ENCODE measurements at places on chromosomes 16 and 17. TPM values are rescaled to one million over a fixed set of nuclear protein-coding genes. Genes with fewer than 3 reads are reported as not detected.
A peak's percentile ranks its signal among the peaks of the same experiment; 100 is the strongest.

SOX15 gene
- total RNA-seq = 0.88 TPM

HOXB5 gene
- 27.0 TPM for total RNA-seq

POLDIP2 gene
- 84.9 TPM for total RNA-seq

SMARCD2 gene
- 65.1 TPM for total RNA-seq

PRCD gene
- 2.2 TPM for total RNA-seq

SLC9A5 gene
- total RNA-seq = 1.1 TPM

- no peak overlapping the region for H3K27ac ChIP-seq
- no peak for DNase-seq
Observed at GRCh38 chr17:3575511-3575910, 17.9 kb upstream of the TRPV3 start.

DNA sequence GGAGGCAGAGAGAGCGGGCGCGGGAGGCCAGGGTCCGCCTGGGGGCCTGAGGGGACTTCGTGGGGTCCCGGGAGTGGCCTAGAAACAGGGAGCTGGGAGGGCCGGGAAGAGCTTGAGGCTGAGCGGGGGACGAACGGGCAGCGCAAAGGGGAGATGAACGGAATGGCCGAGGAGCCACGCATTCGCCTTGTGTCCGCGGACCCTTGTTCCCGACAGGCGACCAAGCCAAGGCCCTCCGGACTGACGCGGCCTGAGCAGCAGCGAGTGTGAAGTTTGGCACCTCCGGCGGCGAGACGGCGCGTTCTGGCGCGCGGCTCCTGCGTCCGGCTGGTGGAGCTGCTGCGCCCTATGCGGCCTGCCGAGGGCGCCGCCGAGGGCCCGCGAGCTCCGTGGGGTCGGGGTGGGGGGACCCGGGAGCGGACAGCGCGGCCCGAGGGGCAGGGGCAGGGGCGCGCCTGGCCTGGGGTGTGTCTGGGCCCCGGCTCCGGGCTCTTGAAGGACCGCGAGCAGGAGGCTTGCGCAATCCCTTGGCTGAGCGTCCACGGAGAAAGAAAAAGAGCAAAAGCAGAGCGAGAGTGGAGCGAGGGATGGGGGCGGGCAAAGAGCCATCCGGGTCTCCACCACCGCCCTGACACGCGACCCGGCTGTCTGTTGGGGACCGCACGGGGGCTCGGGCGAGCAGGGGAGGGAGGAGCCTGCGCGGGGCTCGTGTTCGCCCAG, 1.2 kb upstream of the CBX4 start:
- H3K4me1 ChIP-seq = peaks cover 8% of the 10 kb centered on the region
- DNase-seq = peak; percentile 82
- no peaks in the 10 kb centered on the region for H3K36me3 ChIP-seq
- H3K27ac ChIP-seq = no peak overlapping the region
- H3K4me3 ChIP-seq = no peak overlapping the region
- H3K27me3 ChIP-seq = peaks cover 12% of the 10 kb centered on the region

- DNase-seq = no peak
- H3K36me3 ChIP-seq = no peaks in the 10 kb centered on the region
- H3K4me3 ChIP-seq = no peak overlapping the region
- no peaks in the 10 kb centered on the region for H3K4me1 ChIP-seq
Observed at GRCh38 chr16:48067388-48067787, 88.4 kb downstream of the ABCC12 start.

DNA sequence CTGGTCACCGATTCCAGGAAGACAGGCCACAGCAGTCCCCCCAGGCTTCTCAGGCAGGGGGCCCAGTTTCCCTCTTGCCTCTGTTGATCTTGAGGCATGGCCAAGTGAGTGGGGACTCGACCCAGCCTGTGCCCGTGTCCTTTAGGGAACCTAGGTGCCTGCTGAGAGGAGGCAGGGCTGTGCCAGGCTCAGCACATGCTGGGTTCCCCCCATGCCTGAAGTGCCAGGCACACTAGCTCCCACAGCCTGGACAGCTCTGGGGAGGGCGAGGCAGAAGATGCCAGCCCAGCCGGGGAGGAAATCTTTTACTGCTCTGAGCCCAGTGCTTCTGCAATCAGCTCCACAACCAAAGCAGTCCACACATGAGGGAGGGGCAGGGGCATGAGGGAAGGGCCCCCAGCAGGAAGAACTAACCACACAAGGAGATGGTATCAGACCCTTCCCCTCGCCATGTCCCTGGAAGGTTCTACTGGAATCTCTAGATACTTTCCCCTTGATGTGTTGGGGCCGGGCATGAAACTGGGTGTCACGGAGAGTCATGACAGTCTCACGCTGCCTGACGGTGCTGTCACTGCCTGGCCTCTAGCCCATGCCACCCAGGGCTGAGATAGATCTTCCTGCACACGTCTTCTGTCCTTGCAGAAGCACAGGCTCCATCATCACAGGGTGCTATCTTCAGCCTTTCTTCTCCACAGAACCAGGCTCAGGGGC, 25.5 kb downstream of the MYO18A start:
- peak overlapping the region; percentile 92 for H3K27ac ChIP-seq
- no peak for DNase-seq
- no peaks in the 10 kb centered on the region for H3K27me3 ChIP-seq
- H3K36me3 ChIP-seq = no peaks in the 10 kb centered on the region
- H3K4me3 ChIP-seq = no peak overlapping the region

Measured in kidney (tissue), 22 donors.